ENCODE measurements at places on chromosomes 13 and 19. TPM values are rescaled to one million over a fixed set of nuclear protein-coding genes. Genes with fewer than 3 reads are reported as not detected.

DNA sequence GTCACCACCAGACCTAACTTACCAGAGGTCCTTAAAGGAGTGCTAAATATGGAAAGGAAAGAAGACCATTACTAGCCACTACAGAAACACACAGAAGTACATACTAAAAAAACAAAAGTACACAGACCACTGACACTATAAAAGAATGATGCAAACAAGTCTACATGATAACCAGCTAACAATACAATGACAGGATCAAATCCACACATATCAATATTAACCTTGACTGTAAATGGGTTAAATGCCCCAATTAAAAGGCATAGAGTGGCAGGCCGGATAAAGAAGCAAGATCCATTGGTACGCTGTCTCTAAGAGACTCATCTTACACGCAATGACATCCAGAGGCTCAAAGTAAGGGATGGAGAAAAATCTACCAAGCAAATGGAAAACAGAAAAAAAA is 47.2 kb downstream of the UBL3 start:
- DNase-seq = no peak

DNA sequence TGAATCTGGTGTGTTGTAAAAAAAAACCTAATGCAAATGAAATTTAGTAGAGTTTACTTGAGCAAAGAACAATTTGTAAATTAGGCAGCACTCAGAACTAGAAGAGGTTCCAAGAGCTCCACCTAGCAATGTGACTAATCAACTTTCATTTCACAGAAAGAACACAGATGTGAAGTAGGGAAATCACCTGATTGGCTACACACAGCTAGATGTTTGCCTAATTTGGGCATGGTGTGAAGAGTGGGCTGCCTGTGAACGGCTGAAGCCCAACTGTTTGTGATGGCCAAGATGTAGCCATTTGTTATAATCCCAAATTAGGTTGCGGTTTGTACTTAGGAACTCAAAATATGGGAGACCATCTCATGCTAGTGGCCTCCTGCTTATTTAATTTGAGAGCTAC is 724.4 kb upstream of the SLITRK5 start:
- no peak for DNase-seq

- DNase-seq = no peak
Measured at GRCh38 chr13:80717776-80718175, 376.9 kb upstream of the SPRY2 start.

DNA sequence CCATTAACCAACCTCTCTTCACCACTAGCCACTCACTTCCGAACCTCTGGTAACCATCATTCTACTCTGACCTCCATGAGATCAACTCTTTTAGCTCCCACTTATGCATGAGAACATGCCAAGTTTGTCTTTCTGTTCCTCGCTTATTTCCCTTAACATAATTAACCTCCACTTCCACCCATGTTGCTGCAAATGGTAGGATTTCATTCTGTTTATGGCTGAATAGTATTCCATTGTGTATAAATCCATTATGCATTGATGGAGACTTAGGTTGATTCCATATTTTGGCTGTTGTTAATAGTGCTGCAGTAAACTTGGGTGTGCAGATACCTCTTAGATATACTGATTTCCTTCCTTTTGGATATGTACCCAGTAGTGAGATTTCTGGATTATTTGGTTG is 30.2 kb downstream of the ZNF382 start:
- no peak for DNase-seq

LDLR gene
- total RNA-seq = 66.6 TPM

GRCh38 chr13:38346764-38347163 is 2.9 kb upstream of the UFM1 start:
- DNase-seq = no peak

DNA sequence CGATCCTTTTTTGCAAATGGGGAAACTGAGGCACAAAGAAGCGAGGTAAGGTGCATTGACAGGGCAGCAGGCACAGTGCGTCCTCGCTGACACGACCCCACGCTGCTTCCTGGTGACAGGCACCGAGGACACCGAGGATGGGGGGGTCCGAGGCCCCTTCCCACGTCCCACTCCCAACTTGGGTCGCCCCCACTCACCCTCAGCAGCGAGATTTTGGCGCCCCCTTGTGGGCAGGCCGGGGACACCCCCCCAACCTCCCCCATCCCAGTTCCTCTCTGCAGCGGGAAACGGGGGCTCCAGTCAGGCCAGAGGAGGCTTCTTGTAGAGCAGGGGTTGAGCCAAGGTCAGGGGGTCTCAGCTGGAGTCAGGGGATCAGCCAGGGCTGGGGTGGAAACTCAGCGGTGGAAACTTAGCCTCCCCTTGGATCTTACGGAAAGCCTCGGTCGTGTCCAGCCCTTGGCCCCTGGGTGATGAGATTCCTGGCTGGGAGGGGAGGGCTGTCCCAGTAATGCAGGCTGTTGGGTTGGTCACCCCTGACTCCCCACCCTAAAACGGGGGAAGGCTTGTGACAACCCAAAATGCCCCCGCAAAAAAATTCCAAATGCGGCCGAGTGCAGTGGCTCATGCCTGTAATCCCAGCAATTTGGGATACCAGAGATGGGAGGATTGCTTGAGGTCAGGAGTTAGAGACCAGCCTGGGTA is 8.2 kb downstream of the SMIM24 start:
- no peak for DNase-seq

CRLF1 gene
- not detected for total RNA-seq

DNA sequence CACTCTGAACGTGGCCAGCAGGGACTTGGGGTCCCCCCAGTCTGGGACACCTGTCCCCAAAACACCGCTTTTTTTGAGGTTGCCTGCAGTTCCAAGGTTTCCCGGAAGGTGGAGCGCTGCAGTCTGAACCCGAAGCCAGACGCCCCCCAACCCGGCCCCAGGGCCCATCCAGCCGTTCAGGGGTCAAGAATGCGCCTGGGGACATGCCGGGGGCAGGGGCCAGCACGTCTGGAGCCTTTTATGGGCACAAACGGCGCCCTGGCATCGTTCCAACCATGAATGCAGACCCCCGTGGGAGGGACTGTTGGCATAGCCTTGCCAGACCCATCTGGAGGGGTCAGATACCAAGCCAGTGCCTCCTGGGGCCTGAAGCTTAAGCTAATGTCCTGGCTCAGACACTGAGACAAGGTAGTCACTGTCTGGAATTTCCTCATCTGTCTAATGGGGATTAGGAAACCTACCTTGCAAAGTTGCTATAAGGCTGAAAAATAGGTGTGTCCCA is 6.9 kb downstream of the S1PR5 start:
- DNase-seq = peak; percentile 81

CGB2 gene
- total RNA-seq = not detected

PEPD gene
- total RNA-seq = 35.2 TPM

DNA sequence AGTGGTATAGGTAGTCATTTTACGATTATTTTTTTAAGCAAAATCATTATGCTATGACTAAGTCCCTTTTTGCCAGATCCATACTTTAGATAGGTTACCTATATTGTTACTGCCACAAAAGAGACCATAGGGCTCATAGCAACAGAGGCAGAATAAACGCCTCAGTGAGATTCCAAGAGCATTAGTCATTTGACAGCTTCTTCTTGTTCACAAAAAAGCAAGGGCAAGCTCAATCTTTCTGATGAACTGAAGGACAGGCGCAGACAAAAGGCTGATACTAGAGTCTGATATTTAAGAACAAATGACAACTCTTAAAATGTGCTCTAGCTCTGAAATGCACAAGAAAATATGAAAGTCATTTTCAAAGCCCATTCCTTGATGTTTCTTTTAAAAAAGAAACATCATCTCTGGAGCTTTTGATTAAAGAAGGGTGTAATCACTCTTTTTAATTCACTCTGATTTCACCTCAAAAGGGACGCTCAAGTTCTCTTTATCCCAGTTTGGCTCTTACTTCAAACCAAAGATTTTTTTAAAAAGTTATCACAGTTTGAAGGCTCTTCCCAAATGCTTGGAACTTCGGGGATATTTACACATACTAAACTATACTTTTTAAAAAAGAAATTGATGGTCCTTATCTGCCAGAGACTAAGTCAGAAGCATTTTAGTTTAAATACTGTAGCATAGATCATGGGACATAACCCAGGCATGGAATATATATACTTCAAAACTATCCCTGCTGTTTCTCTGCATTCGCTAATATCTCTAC is 187.2 kb downstream of the EFNB2 start:
- no peak for DNase-seq

DNA sequence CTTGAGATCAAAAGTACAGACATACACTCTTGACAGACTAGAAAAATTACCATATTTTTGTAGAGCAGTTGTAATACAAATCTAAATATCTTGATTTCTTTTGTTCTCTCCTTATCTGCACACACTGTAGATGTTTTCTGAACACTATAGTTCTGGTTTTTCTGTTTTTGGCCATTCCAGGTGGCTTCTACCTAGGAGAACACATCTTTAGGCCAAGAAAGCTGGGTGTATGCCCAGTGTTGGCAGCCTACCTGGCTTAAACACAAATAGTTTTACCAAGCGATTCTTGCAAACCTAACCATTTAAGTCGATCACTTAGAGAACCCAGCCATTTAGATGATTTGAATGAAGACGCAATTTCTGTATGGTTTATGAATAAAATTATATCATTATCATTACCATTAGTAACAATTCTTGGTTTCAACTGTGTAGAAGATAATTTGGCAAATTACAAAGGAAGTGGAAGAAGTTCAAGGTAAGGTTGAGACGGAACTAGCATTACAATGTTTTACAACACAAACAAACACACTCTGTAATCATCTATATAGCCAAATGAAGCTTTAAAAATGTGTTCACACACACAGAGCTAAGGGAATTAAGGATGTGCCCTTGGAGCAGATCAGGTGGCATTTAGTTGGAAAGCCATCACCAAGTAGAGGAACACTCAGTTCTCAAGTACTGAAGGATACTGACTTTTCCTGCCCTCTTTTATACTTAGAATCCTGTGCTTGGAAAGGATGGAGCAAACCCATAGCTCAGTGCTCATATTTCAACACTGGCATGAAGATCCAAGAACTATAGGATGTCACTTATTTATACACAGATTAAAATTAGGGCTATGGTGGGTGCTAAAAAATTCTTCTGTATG is 36.2 kb downstream of the ERCC5 start:
- no peak for DNase-seq

DNA sequence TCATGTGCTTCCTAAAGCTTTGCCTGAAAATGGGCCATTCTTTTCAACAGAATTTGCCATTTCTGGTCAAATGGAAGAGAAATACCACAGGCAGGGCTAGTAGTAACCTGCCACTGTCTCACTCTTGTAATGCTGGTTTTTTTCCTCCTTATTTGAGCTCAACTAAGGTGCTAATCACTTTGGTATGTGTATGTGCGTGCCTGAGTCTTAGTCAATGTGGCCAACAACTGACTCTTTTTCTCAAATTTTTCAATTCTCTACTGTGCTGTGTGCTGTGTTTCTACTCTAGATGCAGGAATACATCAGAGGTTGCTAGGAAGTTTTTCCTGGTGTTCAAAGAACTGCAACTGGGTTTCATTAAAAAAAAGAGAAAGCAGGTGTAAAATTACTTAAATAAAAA is 870.2 kb downstream of the EFNB2 start:
- no peak for DNase-seq

DNA sequence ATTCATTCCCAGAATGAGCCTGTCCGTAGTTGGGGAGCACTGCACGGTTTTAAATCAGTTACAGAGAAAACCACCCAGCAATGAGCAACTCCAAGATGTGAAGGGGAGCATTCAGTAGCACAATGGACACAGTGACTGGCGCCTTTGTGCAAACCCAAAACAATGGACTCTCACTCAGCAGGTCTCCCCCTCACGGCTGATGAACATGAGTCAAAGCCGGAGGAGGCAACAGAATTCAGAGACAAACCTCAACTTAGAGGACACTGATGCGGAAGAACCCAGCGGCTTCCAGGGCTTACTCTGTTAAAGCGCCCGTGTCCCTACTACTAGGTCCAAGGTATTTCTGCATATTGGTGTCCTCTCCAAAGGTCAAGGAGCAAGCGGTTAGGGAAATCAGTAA is 17.7 kb downstream of the PLEKHF1 start:
- DNase-seq = no peak

- no peak for DNase-seq
Measured at GRCh38 chr13:51524312-51524711, 60.0 kb upstream of the WDFY2 start.

- no peak for DNase-seq
Measured at GRCh38 chr19:16527334-16527935, 14.8 kb downstream of the CHERP start.

GRCh38 chr19:47901370-47901769 is 15.3 kb upstream of the SULT2A1 start:
- no peak for DNase-seq

DNA sequence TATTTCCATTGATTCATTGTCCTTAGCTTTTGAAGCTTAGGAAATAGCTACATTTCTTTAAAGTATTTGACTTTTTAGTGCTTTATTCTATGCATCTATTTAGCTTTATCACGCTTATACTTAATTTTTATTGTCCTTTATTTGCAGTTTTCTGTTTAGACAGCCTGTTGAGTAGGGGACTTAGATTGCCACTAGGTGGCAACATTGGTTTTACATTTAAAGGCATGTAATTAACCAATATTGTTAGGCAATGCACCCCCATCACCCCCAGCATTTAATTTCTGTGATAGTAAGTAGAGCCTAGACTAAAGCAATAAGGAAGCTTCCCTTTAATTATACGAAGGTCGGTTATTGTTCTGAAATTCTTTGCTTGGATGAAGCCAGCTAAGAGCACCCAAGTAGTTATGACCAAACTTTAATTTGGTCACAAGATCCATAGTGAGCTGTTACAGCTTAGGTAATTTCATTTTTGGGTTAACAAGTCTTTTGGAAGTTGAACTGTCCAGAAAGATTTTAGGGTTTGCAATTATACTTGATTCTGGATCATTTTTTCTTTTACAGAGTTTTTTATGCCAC is 36.5 kb downstream of the B3GLCT start:
- no peak for DNase-seq

ATXN8OS gene
- total RNA-seq = not detected

DNA sequence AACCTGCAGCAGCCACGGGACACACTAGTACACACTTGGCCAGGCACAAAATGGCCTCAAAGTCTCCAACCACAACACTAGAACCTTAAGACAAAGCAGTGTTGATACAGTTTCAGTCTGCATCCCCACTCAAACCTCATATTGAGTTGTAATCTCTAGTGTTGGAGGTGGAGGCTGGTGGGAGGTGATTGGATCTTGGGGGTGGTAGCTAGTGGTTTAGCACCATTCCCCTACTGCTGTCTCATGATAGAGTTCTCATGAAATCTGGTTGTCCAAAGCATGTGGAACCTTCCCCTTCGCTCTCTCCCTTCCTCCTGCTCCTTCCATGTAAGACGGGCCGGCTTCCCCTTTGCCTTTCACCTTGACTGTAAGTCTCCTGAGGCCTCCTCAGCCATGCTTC is 638.7 kb downstream of the UQCRFS1 start:
- no peak for DNase-seq

Measured in activated naive CD4-positive, alpha-beta T cell treated with anti-CD3 and anti-CD28 coated beads, Interleukin-2, amount 50 U/mL, for 72 hours (primary cell).